ENCODE measurements at places on chromosomes 11 and 22.

DNA sequence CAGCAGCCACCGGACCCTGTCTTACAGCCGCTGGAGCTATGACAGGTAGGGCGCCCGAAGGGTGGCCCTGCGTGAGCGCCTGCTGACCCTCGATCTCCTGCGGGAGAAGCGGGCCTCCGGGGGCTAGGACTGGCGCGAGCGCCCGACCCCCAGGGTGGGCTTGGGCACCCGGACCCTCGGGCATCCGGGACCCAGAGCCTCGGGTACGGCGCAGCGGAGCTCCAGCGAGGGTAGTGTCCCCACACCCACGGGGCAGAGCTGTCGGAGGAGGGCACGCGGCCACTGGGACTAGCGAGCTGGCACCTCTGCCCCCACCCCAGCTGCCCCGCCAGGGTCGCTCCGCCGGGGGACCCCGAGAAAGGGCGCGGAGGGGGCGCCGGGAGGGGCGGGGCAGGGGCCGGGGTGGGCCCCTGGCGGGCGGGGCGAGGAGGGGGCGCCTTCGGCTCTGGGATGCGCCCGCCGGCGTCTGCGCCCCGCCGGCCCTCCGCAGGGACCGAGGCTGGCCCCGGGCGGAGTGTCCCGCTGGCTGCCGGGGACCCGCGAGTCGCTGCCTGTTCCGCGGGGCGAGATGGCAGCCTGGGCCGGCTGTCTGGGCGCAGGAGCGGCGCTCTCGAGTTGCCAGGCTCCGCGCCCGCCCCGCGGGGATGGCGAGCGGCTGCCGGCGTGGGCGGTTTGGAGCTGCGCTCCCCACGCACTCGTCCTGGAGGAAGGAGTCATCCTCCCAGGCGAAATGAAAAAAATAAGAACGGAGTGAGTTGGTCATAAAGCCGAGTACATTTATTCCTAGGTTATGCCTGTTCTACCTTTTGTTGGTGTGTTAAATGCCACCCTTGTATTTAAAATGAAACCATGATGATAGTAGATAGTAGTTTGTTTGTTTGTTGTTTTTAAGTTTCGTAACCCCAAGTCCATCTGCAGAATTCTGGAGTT lies 32.4 kb downstream of the EIF3F start:
- DNase-seq = no peak

DNA sequence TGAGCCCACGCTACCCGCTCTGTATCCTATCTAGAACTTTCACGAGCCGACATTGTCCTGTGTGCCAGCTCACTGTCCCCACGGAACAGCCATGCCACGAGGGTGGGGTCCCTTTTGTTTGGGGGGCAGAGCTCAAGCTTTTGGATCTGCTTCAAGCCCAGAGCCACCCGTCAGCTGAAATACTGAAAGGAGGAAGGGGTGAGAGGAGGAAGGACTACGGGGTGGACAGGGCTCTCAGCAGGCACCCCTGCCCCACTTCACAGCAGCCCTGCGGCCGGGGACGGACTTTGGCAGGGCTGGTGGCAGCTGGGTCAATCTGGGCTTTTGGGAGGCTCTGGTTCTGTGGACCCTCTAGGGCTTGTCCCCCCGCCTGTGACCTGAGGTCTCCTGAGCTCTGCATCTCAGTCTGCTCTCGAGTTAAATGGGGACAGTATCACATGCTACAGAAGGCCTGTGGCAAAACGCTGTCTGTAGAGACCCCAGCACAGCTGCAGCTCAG lies 30.0 kb upstream of the MUC5AC start:
- DNase-seq = no peak

DNA sequence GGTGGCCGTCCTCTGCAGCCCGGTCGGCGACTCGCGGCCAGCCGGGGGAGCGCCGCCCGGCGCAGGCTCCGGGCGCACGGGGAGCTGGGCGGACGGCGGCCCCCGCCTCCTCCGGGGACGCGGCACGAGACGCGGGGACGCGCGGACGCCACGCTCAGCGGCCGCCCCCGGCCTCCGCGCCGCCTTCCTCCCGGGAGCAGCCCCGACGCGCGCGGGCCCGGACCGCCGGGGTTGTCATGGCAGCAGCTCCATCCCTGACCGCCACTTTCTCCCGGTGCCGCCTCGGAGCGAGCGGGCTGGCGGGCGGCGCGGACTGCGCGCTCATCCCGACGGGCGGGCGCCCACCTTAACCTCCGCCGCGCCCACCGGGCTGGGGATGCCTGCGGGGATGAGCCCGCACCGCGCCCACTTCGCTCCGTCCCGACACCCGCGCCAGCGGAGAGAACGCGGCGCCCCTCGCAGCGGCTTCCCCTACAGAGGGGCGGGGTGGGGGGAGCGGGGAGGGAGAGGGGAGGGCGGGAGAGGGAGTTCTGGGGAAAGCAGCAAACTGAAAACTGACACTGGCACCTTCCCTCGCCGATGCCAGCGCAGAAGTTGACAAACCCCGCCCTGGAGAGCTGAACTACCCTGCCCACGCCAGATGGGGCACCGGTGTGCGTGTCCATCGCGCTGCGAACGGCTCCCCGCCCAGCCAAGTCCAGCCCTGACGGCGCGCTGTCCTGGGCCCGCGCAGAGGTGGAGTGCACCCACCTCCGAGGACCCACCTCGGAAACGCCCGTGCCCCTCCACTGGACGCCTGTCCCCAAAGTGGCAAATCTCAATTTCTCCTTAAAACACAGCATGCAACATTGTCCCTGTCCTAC lies 588.4 kb downstream of the OPCML start:
- no peak for DNase-seq

- DNase-seq = no peak
Measured at GRCh38 chr11:75677909-75678308, 9.1 kb upstream of the MAP6 start.

GRCh38 chr22:31607696-31608095 lies 54.3 kb downstream of the PISD start:
- DNase-seq = no peak

GRCh38 chr11:27124514-27125264 lies 84.1 kb downstream of the BBOX1 start:
- DNase-seq = no peak

DNA sequence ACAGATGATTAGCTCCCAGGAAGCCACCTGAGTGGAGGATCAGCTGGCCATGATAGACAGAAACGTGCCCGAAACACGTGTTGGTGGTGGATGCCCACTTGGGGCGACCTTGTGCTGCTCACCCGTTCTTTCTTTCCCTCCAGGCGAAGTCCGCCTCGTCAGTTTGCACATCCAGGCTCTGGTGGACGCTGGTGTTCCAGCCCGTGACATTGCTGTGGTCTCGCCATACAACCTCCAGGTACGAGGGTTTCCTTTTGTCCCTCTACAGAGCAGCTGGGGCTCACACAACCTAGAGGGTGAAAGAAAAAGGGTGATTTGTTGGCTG lies 30.6 kb downstream of the IGHMBP2 start:
- no peak for DNase-seq

DNA sequence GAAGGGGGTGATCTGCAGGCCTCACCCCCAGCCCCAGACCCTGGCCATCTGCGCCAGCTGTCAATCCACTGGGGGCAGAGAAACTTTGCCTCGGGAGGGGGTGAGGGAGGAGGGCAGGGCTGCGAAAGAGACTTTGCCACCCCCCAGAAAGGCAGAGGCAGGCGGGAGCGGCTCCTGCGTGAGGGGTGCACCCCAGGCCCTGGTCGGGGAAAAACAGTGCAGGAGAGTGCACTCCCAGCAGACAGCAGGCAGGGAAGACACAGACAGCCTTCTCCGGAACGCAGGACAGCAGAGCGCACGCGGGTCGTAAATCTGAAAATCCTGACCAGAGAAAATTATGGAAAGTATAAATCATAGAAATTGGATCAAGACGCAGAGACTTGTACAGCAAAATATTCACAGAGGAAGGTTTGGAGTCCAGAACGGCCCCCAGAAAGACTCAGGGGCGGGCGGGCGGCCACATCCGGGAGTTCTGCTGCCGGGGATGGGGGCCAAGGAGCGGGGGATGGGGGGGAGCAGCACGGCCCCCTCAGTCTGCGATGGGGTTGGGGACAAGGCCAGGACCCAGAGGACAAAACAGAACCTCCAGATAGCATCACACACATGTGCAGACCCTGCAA lies 8.0 kb upstream of the MRPL23 start:
- DNase-seq = no peak

- no peak for DNase-seq
Measured at GRCh38 chr11:13304655-13305335, 27.2 kb downstream of the BMAL1 start.

- no peak for DNase-seq
Measured at GRCh38 chr11:122187373-122188165, 71.6 kb upstream of the BLID start.

DNA sequence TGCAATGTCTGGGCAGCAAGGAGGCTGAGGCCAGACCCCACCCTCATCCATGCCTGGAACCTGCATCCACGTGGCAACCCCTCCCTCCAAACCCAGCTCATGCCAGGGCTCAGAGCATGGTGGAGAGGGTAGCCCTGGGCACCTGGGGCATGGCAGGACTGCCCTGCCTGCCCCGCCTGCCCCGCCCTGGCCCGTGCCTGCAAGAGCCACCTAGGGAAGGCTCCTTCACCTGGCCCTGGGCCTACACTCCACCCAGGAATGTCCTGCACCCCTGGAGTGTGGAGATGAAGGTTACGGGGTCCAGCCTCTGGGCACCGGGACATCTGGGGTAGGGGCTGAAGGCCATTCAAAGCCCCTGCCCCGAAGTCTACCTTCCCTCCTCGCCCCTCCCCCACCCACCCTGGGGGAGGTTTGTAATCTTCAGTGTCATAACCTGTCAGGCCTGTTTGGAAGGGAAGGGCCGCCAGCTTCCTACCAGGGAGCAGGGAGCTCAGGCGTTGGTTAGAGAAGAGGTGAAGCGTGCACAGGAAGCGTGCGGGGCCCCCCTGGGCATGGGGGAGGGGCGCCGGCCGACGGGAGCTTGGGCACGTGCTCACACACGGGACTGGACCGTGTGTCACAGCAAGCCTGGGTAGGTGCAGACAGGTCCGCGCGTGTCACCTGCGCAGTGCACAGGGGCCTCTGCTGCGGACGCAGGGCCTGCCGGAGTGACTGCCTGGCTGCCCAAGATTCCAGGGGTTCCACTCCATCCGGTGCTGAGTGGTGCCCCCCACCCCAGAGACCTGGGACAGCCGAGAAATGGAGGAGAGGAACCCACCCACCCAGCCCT lies 30.7 kb upstream of the TH start:
- DNase-seq = no peak

DNA sequence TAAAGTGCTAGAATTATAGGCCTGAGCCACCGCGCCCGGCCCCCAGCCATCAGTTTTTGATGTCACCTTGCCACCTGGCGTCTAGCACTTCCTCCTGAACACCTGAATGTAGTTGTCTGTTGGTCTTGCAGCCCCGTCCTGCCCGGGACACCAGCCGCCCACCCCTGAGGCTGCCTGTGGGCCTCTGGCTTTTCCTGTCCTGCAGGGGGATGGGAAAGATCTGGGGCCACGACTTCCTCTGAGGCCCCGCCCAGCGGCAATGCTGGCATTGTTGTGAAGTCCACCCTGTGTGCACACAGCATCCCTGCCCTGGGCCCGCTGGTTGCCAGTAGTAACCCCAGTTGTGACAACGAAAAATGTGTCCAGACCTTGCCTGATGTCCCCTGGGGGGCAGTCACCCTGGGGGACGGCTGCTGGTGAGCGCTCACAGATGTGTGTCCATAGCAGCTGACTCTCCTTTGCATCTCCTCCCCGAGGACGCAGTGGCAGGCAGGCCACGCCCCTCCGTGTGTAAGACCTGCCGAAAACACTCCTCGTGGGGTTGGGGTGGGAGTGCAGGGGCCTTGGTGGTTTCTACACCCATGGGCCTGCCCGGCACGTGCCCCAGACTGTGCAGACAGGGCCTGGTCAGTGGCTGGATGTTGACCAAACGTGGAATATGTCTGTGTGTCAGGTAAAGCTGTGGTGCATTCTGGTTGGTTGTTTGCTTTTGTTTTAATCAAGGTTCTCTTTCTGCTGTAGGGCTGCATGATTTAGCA lies 6.8 kb downstream of the SELENOO start:
- DNase-seq = no peak

GRCh38 chr11:19918302-19919049 lies 205.8 kb downstream of the NAV2 start:
- no peak for DNase-seq

DNA sequence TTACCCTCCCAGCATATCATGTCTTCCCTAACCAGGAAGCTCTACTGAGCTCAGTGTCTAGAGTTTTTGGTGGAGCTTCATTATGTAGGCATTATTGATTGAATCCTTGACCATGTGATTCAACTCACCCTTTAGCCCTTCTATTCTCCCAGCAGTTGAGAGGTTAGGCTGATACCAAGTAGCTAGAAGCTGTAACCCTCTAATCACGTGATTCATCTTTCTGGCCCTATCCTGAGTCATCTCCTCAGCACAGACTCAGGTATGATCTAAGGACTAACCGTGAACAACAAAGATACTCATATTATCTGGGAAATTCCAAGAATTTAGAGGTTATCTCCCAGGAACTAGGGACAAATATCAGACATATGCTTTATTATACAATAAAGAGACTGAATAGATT lies 625.5 kb downstream of the JRKL start:
- DNase-seq = no peak

GRCh38 chr11:926341-926916 lies 759 bp downstream of the AP2A2 start:
- DNase-seq = no peak

DNA sequence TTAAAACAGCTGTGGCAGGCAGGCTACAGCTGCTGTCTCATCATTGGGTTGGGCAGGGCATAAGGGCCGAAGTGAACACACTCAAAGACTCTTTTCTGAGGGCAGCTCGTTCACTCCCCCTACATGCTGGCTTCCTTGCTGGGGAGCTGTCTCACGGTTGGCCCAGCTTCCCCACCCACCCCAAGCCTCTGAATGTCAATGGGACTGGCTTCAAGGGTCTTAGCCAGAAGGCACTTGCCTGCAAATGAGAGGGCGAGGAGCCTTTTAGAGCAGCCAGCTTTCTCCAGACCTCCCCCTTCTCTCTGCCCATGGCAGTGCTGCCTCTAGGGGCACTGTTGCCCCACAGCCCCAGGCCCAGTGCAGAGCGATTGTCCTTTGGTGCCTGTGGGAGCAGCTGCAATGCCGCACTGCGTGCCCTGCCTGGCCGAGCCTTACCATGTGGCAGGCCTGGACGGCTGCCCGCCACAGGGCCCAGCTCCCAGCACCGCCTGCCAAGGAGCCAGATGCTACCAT lies 94.7 kb upstream of the RASSF10 start:
- DNase-seq = peak; percentile 83

- no peak for DNase-seq
Measured at GRCh38 chr11:59182457-59183151, 10.7 kb downstream of the DTX4 start.

DNA sequence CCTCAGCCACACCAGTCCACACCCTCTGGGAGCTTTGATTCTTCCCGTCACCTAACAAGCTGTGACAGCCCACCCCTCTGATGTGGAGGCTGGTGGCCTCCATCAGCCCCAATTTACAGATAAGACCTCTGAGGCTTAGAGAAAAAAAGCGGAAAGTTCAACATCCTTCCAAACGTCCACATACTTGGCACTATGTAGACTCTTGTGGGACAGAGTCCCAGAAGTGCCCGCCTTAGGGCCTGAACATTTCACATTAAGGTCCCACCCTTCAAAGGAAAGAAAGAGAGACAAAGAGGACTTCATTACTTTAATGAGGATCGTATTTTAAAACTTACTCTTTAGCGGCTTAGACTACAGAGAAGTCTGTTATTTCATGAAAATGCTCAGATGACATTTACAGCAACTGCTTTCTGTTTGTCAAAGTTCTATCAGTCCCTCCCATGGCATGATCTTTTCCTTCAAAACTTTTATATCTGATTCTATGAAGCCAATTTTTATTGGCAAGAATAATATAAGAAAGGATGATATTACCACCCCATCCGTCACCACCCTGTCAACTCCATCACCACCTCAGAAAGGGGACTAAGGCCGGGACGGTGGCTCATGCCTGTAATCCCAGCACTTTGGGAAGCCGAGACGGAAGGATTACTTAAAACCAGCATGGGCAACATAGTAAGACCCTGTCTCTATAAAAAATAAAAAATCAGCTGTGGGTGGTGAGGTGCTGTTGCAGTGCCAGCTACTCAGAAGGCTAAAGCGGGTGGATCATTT lies 15.7 kb upstream of the SCGB1A1 start:
- no peak for DNase-seq
